ENCODE measurements at places on chromosomes 3 and 15.
A peak's percentile ranks its signal among the peaks of the same experiment; 100 is the strongest.

DNA sequence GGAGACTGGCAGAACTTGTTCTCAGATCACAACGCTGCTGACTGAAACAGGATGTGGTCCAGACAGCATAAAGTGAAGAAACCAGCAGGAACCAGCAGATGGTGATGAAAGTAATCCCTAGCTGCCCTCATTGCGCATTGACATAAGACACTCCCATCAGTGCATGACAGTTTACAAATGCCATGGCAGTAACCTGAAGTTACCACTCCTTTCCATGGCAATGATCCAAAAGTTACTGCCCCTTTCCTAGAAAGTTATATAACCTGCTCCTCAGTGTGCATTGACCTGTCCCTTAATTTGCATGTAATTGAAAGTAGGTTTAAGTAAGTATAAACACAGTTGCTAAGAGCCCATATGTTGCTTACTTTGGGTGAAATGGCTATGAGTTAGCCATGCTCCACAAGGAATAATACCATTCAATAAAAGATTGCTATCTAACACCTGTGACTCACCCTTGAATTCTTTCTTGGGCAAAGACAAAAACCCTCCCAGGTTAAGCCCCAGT, 149.1 kb upstream of the CD96 start:
- DNase-seq = no peak

DNA sequence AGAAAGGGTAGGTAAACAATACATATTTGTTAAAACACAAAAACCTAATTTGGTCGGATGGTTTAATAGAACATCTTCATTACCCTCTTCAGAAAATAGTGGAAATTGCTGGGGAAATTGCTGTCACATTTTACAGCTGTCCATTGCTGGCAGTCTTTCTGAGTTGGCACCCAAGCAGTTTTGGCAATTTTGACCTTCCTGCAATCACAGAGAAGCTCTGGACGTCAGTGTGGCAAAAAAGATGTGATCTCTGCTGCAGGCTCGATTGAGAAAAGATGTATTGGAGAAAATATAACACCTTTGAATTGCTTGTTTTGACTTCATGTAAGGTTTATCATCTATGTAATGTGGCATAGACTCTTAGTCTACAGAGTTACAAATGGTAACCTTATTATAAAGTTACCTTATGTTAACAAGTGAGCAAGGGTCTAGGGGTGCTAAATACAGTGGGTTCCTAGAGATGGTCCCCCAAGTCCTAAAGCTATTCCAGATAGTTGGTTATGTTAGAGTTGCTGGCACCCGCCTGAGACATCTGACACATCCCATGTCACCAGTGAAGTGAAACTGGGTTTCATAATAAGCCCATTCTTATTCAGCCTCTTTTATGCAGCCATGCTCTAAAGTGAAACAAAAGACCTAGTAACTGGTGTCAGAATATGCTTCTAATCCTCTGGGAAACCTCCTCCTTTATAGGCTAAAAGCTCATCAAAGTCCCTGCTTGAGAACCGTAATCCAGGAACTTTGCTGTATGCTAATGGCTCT, 14.0 kb downstream of the UBE2E1 start:
- DNase-seq = no peak

GRCh38 chr3:136194409-136195257, 1.5 kb downstream of the MSL2 start:
- DNase-seq = peak; percentile 57

- DNase-seq = no peak
Measured at GRCh38 chr15:71826196-71826595, 15.8 kb downstream of the NR2E3 start.

DNA sequence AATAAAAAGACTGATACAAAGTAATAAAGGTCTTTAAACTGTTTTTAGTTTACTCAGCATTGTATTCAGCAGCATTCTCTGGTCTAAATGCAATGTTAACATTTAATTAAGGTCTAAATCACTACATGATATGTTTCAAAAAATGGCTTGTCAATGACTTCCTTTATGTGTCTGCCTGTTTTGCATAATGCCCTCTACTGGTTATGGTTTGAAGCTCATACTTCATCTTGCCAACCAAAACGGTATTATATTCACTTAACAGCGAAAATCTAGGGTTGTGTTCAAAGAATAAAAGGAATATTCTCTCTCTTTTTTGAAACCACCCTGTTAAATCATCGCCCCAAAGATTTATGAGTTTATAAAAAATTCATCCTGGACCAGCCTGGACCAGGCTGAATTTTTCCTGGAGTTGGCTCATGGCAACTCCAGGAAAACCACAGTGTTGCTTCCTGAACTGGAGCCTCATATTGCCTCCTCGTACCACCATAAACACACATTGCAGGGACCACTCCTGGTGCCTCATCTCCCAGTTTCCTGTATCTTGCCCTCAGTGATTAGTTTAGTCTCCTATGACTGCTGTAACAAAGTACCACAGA, 6.7 kb upstream of the NCEH1 start:
- DNase-seq = no peak

- DNase-seq = no peak
Measured at GRCh38 chr3:2697589-2697988, 412.6 kb downstream of the IL5RA start.

GRCh38 chr15:77784361-77785292, 151.9 kb upstream of the LINGO1 start:
- DNase-seq = peak; percentile 4

- DNase-seq = no peak
Measured at GRCh38 chr3:104555728-104556127, 811.0 kb upstream of the ALCAM start.

GRCh38 chr3:14237457-14237856, 58.8 kb downstream of the LSM3 start:
- no peak for DNase-seq

- DNase-seq = no peak
Measured at GRCh38 chr3:71185733-71186455, 397.6 kb downstream of the FOXP1 start.

- DNase-seq = no peak
Measured at GRCh38 chr3:22101811-22102210, 350.8 kb upstream of the ZNF385D start.

GRCh38 chr15:76737573-76737972, 167.6 kb downstream of the SCAPER start:
- no peak for DNase-seq

DNA sequence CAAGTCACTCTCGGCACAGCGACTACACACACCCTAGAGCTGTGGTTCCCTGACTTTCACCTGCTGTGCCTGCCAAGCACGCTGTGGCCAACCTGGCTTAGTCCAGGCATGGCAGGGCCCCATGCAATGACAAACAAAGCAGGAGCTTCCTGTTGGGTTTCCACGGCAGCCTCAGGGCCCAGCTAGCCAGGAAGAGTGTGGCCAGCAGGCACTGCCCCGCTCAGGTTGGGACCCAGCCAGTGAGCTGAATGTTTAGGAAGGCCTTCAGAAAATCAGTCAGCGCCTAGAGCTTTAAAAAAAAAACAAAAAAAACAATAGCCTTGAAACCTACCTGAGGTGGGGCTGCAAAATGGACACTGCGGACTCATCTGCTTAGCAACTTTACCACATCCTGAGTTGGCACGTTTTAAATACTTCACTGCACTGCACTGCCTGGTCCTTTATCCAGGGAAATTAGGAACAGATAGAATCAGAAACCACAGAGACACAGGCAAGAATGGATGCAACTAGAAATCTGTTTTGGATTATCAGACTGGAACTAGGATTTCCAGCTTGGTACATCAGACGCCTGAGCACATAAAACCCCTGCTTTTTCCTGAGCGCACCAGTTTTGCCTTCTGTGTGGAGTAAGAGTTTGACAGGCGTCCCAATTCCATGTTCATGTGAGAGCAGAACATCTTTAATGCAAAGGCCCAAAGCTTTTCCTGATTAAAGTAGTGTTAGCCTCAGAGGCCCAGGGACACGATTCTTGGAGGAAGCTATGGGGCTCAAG, 36.2 kb upstream of the LDHAL6B start:
- DNase-seq = no peak

DNA sequence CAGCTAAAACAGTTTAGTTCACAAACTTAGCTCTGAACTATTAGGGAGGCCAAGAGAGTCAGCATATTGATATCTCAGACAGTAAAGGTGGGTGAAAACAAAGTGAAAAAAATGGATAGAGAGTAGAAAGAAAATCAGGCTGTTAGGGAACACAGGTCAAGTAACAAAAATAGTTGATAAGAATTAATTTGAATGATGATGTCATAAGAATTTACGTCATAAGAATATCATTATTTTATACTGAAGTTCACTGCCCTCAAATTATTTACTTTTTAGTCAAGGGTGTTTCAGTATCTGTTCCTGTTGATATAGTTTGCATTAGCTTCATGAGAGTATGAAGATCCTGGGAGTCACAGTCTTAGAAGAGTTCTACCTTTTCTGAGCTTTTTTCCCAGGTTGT, 1134.6 kb downstream of the SI start:
- no peak for DNase-seq

- DNase-seq = no peak
Measured at GRCh38 chr15:53681056-53681455, 78.4 kb downstream of the WDR72 start.

GRCh38 chr15:93028632-93029213, 60.3 kb downstream of the RGMA start:
- DNase-seq = no peak

GRCh38 chr15:84852212-84852611, 32.2 kb upstream of the SLC28A1 start:
- no peak for DNase-seq

DNA sequence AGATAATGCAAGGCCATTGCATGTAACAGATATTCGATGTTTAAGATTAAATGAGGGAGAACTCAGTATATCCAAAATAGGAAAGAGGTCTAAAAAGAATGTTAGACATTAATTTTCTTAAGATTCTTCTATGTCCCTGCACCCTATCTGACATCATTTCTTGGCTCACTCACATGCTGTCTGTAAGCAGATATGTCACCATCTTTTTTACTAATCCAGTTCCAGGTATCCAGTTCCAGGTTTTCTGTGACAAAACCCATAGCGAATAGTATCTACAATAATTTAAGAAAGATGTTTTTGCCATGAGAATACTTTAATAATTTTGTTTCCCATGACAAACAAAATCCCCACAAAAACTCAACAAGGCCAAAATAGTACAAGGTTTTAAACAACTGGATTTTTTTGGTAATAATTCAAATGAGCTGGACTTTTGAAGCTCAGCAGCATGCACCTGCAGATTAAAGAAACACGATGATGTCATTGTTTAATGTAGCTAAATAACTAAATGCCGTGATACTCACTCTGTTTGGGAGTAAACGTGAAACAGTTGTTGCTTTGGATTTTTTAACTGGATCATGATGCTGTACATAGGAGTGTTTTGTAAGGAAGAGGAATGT, 867.6 kb downstream of the EPHA3 start:
- no peak for DNase-seq

- DNase-seq = no peak
Measured at GRCh38 chr3:94336046-94336753, 273.3 kb downstream of the NSUN3 start.

- DNase-seq = no peak
Measured at GRCh38 chr3:52509753-52510328, 14.7 kb downstream of the STAB1 start.

GRCh38 chr15:41689834-41690233, 29.6 kb downstream of the MGA start:
- no peak for DNase-seq

- no peak for DNase-seq
Measured at GRCh38 chr3:100254168-100254777, 6.5 kb upstream of the TBC1D23 start.

DNA sequence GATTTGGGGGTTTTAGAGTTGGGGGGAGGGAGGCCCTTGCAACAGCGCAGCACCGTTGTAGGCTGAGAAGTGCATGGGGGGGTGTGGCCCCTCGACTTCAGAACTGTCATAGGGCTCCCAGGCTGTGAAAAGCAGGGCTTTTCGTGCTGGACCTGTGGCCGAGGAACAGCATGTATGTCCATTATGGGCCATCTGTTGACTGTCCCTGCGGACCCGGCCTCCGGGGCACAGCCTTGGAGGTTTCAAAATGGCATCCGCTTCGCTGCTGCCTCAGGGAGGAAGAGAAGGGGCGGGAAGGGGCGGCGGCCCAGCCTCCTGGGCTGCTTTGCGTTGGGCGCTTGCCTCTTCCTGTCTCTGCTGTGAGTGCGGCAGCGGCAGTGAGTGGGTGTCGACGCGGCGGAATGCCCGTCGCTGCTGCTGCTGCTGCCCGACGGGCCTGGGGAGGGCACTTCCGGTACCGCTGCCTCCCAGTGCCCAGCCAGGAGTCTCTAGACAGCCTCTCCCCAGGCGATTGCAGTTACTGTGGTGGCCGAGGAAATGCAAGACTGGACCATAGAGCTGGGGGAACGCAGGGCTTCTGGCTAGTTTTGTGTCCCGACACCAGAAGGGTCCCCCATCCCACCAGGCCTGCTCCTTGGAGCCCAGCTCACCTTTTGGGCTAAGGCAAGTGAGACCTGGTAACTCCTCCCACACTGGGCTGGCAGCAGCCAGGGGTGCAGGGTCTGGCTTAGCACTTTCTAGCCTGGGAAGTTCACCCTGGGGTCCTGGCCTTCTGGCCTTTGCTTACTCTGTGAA, 1.9 kb downstream of the GNAI2 start:
- peak; percentile 87 for DNase-seq

DNA sequence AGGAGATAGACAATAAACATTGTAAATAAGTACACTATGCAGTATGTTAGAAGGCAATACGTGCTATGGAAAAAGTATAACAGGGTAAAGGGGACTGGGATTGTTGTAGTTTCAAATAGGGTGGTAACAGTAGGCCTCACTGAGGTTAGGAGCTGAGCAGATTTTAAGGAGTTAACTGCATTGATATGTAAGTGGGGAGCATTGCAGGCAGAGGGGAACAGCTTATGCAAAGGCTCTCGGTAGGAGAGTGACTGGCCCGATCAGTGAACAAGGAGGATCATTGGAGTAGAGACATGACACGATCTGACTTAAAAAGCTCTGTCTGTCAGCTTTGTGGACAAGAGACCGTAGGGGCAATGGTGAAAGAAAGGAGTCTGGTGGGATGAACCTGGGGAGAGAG, 46.8 kb downstream of the PCCB start:
- DNase-seq = no peak

- DNase-seq = no peak
Measured at GRCh38 chr3:36135863-36136262, 244.4 kb upstream of the STAC start.

- DNase-seq = no peak
Measured at GRCh38 chr15:31268108-31268501, 58.5 kb upstream of the KLF13 start.

DNA sequence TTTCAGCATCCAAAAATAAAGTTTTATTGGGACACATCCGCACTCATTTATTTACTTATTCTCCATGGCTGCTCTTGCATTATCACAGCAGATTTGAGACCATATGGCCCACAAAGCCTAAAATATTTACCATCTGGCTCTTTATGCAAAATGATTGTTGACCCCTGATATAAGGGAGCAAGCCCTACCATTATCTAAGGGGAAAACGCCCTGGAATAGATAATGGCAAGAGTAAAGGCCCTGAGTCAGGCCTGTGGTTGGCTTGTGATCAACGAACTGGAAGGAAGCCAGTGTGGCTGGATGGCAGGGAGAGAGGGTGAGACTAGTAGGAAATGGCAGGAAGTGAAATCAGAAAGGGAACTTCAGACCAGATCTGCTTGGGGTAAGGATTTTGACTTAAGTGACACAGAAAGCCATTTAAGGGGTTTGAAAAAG, 24.6 kb upstream of the DMXL2 start:
- DNase-seq = no peak

GRCh38 chr3:70658513-70659310, 346.3 kb upstream of the MDFIC2 start:
- no peak for DNase-seq

GRCh38 chr15:90816401-90817116, 51.8 kb upstream of the FURIN start:
- no peak for DNase-seq

GRCh38 chr15:23760024-23760423, 72.9 kb upstream of the NDN start:
- no peak for DNase-seq

- DNase-seq = no peak
Measured at GRCh38 chr15:90866161-90866715, 2.1 kb upstream of the FURIN start.
